Upper lobe of left lung (tissue), 6 donors: ENCODE measurements at places on chromosomes 3 and 15. TPM values are rescaled to one million over a fixed set of nuclear protein-coding genes. Genes with fewer than 3 reads are reported as not detected.

DNA sequence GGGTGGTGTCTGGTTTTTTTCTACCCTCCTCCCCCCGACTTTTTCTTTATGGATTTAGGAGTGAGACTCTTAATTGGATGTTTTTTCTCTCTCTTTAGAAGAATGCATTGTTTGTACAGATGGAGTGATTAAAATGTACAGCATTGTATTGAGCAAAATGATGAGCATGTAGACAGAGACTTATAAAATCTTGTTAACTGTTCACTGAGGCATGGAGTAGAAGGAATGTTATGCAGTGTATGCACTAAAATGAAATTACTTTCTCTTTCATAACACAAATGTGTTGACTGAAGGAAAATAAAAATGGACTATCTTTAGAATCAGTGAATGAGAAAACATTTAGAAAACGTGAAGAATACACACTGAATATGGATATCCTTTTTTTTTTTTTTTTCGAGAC is 39.8 kb downstream of the ZFAND6 start:
- no peaks in the 10 kb centered on the region for H3K4me1 ChIP-seq
- H3K4me3 ChIP-seq: no peak overlapping the region
- H3K27ac ChIP-seq: no peak overlapping the region
- H3K27me3 ChIP-seq: no peaks in the 10 kb centered on the region
- no peak for DNase-seq

GRCh38 chr15:41484937-41485625 is 8.6 kb upstream of the ITPKA start:
- peaks cover 19% of the 10 kb centered on the region for H3K36me3 ChIP-seq
- no peaks in the 10 kb centered on the region for H3K27me3 ChIP-seq
- no peaks in the 10 kb centered on the region for H3K4me1 ChIP-seq
- H3K4me3 ChIP-seq: no peak overlapping the region
- no peak for DNase-seq

GRCh38 chr3:165892565-165892964 is 55.3 kb upstream of the BCHE start:
- H3K36me3 ChIP-seq: no peaks in the 10 kb centered on the region
- no peaks in the 10 kb centered on the region for H3K4me1 ChIP-seq
- no peaks in the 10 kb centered on the region for H3K27me3 ChIP-seq
- DNase-seq: no peak
- no peak overlapping the region for H3K27ac ChIP-seq

DNA sequence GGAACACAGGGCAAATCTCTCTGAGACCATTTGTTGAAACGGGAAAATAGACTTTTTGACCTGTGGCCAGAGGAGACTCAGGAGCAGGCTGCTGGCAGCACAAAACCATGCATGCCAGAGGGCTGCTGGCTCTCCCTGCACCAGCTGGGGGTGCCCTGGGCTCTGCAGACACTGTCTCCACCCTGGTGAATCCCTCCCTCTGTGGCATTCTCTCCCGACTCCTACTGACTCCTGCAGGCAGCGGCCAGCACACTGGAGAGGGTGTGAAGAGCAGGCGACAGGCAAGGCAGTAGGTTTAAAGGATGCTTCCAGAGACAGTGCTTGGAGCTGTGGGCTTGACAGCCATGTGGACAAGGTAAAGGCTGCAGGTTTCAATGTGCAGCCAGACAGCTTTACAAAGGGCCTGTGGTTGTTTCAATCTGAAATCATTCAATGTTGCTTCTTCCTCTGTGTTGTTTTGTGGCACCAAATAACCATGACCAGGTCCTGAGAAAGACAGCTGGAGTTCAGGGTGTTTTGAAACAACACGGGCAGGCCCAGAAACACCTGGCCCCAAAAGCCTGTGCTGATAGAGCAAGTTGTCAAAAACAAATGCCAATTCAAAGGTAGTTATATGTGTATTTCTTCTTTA is 431.0 kb upstream of the ATP10A start:
- H3K27me3 ChIP-seq: no peaks in the 10 kb centered on the region
- H3K4me1 ChIP-seq: no peaks in the 10 kb centered on the region
- H3K36me3 ChIP-seq: no peaks in the 10 kb centered on the region
- H3K4me3 ChIP-seq: no peak overlapping the region
- peak; percentile 2 for DNase-seq
- H3K27ac ChIP-seq: no peak overlapping the region

DNA sequence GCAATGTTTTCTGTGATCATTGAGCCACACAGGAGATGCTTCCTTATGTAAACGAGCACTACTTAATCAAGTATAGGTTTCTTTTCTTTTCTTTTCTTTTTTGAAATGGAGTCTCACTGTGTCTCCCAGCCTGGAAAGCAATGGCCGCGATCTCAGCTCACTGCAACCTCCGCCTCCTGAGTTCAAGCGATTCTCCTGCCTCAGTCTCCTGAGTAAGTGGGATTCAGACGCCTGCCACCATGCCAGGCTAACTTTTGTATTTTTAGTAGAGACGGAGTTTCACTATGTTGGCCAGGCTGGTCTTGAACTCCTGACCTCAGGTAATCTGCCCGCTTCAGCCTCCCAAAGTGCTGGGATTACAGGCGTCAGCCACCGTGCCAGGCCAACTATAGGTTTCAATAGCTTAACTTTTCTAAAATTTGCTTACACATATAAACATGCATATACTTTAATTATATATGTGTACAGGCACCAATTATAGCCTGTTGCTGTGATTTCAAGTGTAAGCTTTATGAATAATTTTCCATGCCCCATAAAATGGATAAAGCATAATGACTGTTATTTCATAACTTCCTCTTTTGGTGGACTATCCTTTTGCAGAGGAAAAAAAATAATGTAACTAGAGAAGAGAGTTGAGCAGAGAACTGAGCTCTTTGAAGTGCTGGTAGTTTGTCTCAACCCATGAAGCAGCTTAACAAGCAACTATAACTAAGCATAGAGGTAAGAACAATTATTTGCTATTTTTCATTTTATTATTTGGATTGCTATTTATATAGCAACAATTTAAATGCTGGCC is 24.8 kb upstream of the MBNL1 start:
- peak overlapping the region; percentile 18 for H3K4me3 ChIP-seq
- H3K27ac ChIP-seq: peak overlapping the region; percentile 57
- no peaks in the 10 kb centered on the region for H3K36me3 ChIP-seq
- no peak for DNase-seq
- H3K27me3 ChIP-seq: no peaks in the 10 kb centered on the region
- H3K4me1 ChIP-seq: peaks cover 24% of the 10 kb centered on the region

- no peak for DNase-seq
- no peak overlapping the region for H3K4me3 ChIP-seq
- no peaks in the 10 kb centered on the region for H3K36me3 ChIP-seq
- no peaks in the 10 kb centered on the region for H3K27me3 ChIP-seq
- no peak overlapping the region for H3K27ac ChIP-seq
- H3K4me1 ChIP-seq: peaks cover 5% of the 10 kb centered on the region
These were observed 74.2 kb upstream of the BHLHE40 start for GRCh38 chr3:4904811-4905695.

SLC28A2 gene
- total RNA-seq: not detected
